ENCODE measurements at places on chromosomes 12 and 14.

DNA sequence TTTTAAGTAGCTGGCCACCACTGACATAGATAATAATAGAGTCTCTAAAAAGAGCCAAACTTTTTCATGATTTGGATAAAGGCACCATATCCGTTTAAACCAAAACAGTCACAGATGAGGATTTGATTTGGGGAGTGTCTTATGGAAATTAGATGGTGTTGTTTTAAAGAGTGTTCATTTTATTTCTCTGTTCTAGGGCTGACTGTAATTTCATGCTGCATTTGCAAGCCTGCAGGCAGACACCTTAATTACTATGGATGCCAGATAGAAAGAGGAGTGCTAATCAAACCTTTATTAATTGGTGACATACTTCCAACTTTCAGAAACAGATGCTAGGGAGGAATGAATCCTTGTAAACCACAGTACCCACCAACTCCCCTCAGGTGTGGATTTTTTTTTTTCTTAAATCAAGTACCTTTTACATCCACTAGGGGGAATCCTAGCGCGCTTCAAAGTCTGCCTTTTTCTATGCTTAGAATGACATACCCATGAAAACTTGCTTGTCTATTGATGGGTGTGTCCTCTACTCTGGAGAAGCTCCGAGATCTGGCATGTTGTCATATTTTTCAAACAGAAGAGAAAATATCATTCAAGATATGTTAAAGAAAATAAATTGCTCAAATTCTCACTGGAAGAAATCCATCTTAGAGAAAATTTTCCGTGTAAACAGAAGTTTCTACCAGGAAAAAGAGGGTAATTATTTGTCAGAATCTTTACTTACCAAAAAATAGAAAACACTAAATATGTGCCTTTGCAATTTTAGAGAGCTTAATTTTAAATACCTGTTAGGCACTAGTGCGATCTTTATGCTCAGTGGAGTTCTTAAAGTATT, 14.2 kb upstream of the PLXNC1 start:
- no peak for DNase-seq

DNA sequence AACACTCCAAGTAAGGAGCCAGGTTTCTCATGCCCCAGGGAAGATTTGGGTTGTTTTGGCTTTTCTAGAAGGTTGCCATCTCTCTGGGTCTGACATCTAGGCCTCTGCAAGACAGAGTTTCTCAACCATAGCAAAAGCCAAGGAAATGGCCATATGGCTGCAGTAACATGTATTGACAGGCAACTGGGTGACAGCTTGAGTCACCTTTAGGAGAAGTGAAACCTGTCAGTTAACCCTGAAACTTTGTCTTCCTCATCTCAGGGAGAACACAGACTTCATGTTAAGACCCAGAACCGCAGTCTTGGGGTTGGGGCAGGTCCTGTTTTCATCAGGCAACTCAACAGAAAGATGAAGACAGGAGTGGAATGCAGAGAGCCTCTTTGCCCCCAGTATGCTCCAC, 46.0 kb upstream of the PLBD1 start:
- no peak for DNase-seq

DNA sequence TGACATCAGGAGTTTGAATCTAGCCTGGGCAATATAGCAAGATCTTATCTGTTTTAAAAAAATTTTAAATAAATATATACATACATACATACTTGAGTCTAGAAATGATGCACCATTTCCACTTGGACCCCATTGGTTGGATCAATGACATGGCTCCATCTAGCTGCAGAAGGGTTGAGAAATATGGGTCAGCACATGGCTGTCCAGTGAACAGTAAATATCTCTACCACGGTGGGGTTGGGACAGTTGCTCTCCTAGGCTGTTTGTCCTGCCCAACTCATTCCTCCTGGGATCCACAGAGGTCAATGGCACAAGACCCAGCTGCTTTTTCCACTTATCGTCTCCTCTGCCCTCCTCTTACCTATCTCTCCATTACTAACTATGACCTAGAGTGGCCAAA, 23.6 kb downstream of the PLEKHH1 start:
- DNase-seq: no peak

- no peak for DNase-seq
Observed at GRCh38 chr12:119463211-119463926, 128.8 kb downstream of the CCDC60 start.

DNA sequence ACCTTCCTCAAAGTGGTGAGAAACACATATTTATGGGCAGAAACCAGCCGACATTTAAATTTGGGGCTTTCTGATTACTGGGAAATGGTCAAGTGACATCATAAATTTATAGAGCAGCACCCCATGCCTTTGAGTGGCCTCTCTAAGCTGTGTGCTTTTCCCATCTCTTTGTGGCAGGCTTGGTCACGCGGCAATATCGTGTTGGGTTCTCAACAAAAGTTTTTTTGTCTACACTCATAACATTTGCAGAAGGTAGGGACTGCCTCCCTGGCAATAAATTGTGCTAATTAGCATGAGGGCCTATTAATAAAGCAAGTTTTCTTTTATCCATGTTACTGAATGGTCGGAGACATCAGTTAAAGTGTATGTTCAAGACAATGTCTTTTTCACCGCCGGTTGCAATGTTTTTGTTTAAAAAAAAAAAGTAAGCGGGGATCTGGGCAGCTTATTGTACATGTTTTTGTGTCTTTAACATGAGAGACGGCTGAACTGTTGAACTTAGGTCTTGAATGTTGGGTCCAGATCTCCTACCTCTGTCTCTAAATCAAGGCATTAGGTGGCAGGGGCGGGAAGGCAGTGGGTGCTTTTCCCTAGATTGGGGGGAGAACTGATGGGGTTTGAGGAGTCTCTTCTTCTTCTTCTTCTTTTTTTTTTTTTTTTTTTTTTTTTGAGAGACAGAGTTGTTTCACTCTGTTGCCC, 193.3 kb downstream of the PHETA1 start:
- DNase-seq: no peak

GRCh38 chr12:69469854-69470188, 367 bp upstream of the FRS2 start:
- DNase-seq: no peak

- DNase-seq: no peak
Observed at GRCh38 chr12:94202245-94203180, 54.1 kb downstream of the PLXNC1 start.

GRCh38 chr12:93441081-93441616, 598 bp downstream of the UBE2N start:
- DNase-seq: peak; percentile 63

GRCh38 chr14:96681829-96682228, 115.4 kb upstream of the VRK1 start:
- no peak for DNase-seq

- DNase-seq: no peak
Observed at GRCh38 chr12:12715459-12716150, 1.6 kb upstream of the CDKN1B start.

DNA sequence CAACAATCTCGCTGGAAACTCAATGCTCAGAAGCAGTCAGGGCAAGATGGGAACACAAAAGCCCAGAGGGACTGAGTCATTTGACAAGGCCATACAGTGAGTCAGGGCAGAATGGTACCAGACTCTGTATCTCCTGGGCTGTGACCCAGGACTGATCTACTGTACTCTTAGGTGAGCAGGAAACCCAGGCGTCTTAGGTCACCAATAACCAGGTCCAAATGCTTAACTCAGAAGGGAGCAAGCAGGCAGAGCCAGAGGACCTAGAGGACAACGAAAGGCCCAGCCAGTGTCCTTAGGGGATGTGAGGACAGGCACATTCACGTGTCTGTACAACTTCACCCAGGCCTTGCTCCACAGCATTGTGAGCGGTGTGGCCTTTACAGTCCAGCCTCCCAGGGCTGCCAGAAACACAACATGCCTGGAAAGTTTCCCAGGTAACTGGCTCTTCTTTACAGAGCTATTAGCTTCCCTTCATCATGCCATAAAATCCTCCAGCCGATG, 69.9 kb downstream of the ARL6IP4 start:
- no peak for DNase-seq

DNA sequence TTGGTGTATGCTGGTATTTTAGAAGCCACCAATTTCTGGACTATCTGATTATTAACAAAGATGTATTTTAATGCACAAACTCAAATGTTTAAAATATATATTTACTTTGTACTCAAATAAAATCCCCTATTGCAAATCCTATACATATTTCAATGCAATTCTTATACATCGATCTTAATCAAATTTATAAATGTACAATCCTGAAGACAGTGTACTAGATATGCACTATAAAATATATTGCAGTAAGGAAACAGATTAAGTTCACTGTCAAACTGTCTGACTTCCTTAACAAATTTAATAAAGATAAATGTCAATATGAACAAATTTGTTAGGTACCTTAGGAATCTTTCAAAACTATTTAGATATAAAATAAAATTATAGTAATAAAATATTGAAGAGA, 43.9 kb downstream of the FOXA1 start:
- no peak for DNase-seq
